ENCODE measurements at places on chromosomes 12 and 14.

GRCh38 chr12:124337622-124338021 lies 42.7 kb downstream of the RFLNA start:
- DNase-seq, result no peak

DNA sequence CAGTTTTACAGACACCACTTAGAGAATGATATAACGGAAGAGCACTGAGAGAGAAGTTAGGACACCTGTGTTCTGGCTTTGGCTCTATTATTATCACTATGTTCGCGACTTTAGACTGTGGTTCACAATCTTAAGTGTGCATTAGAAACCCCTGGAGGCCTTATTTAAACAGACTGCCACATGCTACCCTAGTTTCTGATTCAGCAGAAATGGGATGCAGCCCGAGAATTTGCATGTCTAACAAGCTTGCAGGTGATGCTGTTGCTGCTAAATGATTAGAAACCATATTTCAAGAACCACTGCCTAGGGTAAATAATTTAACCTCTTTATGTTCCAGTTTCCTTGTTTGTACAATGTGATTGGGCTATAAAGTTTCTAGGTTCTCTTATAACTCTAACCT lies 3.6 kb upstream of the RAD51AP1 start:
- no peak for DNase-seq

GRCh38 chr12:92133795-92134637 lies 11.6 kb downstream of the BTG1 start:
- no peak for DNase-seq

DNA sequence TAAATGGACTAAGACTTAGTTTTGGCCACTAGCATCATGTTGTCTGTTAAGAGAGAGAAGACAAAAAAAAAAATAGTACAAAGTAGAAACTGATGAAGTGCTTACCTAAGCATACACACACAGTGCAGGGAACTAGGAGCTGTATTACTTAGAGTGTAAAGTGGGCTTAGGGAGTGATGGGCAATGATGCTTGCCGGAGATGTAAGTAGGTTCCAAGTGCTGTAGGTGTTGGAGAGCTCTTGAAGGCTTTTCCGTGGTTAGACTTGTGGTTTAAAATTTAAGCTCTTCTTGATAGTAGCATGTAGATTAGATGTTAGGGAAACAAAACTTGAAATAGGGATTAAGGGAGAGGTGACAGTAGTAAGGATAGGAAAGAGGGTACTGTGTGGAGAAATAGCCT lies 34.7 kb downstream of the MIA2 start:
- DNase-seq, result peak; percentile 1

DNA sequence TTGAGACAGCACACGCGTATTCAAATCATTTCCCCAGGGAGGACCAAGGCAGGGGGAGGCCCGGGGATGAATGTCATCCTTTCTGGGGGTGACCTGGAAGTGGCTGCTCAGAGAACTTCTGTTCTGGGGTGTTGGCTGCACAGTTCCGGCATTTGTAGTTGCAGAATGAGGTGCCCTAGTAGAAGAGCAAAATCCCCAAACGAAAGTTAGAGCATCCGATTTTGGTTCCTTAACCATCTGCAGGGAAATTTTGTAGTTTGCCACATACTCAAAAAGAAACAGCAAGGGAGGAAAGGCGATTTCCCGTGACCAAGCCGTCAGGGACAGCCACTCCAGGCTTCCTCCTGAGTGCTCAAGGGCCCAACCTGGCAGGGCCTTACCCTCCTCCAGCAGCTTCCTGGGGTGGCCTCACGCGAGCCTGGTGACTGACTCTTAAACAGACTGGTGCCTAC lies 13.0 kb upstream of the TRAF3 start:
- no peak for DNase-seq
